Camera-type eye (tissue), 1 donor: ENCODE measurements at places on chromosomes 6 and 20. TPM values are rescaled to one million over a fixed set of nuclear protein-coding genes. Genes with fewer than 3 reads are reported as not detected.

The FOXQ1 gene
- 2.7 TPM for total RNA-seq

The ZC2HC1B gene
- total RNA-seq, result not detected

The GPR63 gene
- 5.6 TPM for total RNA-seq

The PTGIS gene
- total RNA-seq, result 17.7 TPM

The DDX43 gene
- total RNA-seq, result 0.27 TPM

The HSPA12B gene
- 17.8 TPM for total RNA-seq

The C2 gene
- total RNA-seq, result 6.2 TPM

The C6orf58 gene
- not detected for total RNA-seq

The CGA gene
- total RNA-seq, result not detected

The USP49 gene
- 21.3 TPM for total RNA-seq

The C6orf132 gene
- total RNA-seq, result 4.4 TPM

The NCOA3 gene
- total RNA-seq, result 52.7 TPM

The CPXM1 gene
- total RNA-seq, result 89.2 TPM

The PKIB gene
- total RNA-seq, result 19.4 TPM

The CAGE1 gene
- not detected for total RNA-seq

The CNKSR3 gene
- 12.1 TPM for total RNA-seq

The TMC2 gene
- total RNA-seq, result not detected

The DEFB113 gene
- not detected for total RNA-seq

The PLCB4 gene
- total RNA-seq, result 73.8 TPM

The ATXN1 gene
- 66.1 TPM for total RNA-seq

The SLPI gene
- 61.1 TPM for total RNA-seq

The CBLN4 gene
- total RNA-seq, result 0.82 TPM

The RNF8 gene
- total RNA-seq, result 45.2 TPM

The EBF4 gene
- 16.9 TPM for total RNA-seq

The F13A1 gene
- 45.1 TPM for total RNA-seq

The EEF1A1 gene
- 15,027 TPM for total RNA-seq

The KCNQ5 gene
- 2.7 TPM for total RNA-seq

The SNPH gene
- total RNA-seq, result 9.7 TPM

The ADAM33 gene
- 42.6 TPM for total RNA-seq

The CHRNA4 gene
- 12.0 TPM for total RNA-seq

The LY86 gene
- 2.1 TPM for total RNA-seq

The VWA7 gene
- total RNA-seq, result 0.88 TPM

The IP6K3 gene
- 3.7 TPM for total RNA-seq

The SASH1 gene
- 103 TPM for total RNA-seq

The RPN2 gene
- 147 TPM for total RNA-seq

The FKBP1C gene
- not detected for total RNA-seq

The KHDC3L gene
- total RNA-seq, result not detected

The NANP gene
- 12.3 TPM for total RNA-seq

The DCDC2 gene
- total RNA-seq, result 5.9 TPM

The COL21A1 gene
- 44.6 TPM for total RNA-seq

The ARFGAP1 gene
- total RNA-seq, result 97.1 TPM
